ENCODE measurements at places on chromosomes 2 and 18.

- no peak for DNase-seq
These were observed 160.2 kb downstream of the DPP4 start for GRCh38 chr2:161913865-161914264.

DNA sequence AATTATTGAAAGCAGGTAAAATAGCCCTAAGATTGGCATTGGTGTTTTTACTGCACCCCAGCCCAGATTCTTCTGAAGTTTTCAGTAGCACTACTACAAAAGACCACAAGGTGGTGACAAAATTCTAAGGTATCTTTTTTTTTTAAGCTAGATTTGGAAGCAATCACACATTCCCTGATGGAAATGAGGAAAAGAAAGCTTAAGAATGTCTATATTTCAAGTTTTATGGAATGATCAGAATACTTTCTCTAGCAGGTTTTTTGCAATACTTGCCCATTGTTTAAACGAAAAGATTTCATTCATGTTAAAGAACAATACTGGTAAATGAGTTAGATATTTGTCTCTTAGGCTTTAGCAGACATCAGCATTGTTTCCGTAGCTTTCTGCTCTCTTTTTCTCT, 32.1 kb upstream of the ZNF638 start:
- DNase-seq: no peak

GRCh38 chr2:10242451-10242850, 60.3 kb upstream of the HPCAL1 start:
- DNase-seq: no peak

DNA sequence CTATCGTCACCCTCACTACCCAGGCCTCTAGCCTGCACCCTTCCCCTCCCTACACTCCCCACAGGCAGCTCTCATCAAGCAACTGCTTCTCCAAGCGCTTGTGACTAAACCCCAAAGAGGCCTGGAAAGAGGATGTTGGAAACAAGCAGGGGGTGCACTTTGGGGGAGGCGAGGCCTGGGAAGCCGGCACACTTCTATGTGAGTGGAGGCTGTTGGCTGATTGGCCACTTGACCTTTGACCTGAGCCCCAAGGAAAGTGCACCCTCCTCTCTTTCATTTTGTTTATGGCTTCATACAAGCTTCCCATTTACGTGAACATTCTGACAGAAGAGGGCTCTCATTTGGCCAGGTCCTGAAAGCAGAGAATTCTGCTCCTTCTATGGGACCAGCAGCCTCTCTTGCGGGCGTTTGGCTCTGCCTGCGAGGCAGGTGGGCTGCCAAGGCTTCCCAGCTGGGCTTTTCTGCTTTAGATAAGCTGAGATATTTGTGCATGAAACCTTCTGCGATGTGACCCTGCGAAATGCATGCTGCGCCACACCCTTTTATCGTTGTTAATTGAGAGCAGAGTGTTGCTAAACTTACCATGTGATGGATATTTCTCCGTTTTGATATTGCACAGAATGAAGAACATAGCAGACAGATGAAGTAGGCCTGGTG, 134.8 kb upstream of the NCK2 start:
- DNase-seq: no peak

DNA sequence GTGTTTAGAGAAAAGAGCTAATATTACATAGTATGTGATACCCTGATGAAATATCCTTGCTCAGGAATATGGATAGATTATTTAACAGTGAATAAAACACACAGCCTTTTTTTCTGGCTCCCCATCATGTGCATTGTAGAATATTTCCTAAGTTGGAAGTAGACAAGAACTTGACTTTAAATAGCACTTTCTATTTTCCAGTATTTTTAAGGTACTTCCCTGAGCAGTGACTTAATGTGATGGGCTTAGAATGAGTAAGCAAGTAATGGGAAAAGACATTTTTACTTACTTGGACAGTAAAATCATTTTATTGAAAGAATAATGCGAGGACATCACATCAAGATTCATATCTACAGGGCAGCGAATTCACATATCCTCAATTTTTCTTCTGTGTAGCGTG, 176.7 kb upstream of the SLC8A1 start:
- DNase-seq: no peak

- no peak for DNase-seq
These were observed 72.7 kb upstream of the REV1 start for GRCh38 chr2:99562516-99562915.

DNA sequence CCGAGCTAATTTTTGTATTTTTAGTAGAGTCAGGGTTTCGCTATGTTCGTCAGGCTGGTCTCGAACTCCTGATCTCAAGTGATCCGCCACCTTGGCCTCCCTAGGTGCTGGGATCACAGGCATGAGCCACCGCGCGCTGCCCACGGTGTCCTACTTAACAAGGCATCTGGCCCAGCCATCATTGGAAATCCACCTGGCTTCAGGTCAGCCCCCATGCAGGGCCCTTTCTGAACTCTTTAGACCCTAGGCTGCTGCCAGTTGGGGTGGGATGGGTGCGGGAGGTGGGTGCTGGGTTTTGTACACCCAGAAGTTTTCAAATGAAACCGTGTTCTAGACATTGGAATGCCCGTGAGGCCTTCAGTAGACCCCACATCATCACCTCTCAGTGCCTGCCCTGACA, 26.6 kb upstream of the NT5DC4 start:
- no peak for DNase-seq

Measured in stimulated activated CD8-positive, alpha-beta memory T cell treated with anti-CD3 and anti-CD28 coated beads, Interleukin-15, amount 100 ng/mL, for 48 hours (primary cell).